ENCODE measurements at places on chromosomes 1 and 21. TPM values are rescaled to one million over a fixed set of nuclear protein-coding genes. Genes with fewer than 3 reads are reported as not detected.

- no peak for DNase-seq
These were observed 14.5 kb downstream of the AGPAT3 start for GRCh38 chr21:43879348-43880110.

DNA sequence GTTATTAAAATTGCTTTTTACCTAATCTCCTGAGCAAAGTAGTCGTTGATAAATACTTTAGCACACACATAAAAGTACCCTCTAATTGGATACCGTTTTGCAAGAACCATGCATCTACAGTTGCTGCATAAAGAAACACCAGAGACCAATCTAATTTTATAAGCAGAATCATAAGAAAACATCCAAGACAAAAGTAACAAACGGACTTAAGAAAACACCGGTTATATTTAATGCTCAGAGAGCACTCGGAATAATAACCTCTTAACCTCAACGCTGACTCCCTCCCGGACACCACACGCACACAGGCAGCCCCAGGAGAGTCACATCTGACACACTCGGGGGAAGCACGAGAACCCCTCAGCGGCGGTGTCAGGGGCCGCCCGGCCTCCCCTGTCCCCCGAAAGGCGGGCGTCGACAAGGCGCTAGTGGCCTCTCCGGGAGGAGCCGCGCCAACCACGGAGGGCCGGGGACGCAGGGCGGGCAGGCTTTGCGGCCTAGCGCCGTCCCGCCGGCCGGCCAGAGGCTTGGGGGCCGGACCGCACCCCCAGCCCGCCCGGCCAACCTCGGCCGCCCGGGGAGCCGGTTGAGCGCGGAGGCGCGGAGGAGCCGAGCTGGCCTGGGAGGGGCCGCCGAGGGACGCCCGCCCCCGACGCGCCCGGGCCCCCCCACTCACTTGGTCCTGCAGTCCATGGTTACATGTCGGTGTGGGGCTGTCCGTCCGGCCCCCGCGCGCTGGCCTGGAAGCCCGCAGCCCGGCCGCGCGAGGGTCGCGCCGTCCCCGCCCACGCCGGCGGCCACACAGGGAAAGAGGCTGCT lies 606 bp downstream of the DENND1B start:
- DNase-seq = peak; percentile 72

DNA sequence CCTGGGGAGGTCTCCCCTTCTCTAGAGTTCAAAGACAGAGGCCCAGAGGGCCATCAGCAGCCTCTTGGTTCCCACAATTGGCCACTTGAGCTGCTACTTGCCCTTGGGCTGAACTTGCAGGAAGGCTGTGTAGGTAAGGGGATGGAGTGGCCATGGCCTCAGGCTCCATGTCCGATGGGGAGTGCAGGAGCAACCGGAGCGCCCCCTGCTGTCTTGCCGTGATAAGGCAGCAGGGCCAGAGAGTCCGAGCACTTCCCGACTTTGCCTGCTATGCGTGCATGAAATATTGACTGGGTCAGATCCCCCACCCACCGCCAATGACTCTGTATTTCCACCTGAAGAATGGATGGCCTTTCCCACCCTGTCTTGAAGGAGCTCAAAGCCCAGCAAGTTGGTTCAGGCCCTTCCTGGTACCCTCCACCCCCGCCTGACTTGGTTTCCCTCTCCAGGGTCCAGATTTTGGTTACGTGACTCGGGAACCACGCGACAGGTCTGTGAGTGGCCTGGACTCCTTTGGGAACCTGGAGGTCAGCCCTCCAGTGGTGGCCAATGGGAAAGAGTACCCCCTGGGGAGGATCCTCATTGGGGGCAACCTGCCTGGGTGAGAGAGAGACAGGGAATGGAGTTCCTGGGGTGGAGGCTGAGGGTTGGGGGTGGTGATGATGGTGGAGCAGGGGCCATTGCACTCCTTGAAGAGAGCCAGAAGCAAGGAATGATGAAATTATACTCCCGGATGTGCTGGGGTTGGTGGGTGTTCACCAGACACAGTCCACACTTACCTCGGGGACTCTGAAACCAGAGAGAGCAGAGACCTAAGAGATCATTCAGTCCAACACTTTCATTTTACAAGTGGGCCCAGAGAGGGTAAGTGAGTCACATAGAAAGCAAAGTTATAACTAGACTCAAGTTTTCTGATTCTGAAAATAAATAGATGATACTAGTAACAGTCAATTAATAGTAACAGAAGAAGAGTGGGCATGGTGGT lies 25.6 kb downstream of the PADI3 start:
- DNase-seq = peak; percentile 54

DNA sequence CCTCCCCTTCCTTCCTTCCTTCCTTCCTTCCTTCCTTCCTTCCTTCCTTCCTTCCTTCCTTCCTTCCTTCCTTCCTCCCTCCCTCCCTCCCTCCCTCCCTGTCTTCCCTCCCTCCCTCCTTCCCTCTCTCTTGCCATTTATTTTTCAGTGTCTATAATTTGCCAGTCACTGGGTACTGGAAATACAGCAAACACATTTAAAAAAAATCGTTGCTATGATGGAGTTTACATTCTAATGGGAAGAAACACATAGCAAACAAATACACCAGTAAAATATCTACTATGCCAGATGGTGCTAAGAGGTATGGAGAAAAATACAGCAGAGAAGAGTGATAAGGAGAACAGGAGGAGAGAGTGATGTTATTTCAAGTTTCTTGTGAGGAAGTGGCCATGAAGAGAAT lies 309.5 kb downstream of the CTH start:
- no peak for DNase-seq

DNA sequence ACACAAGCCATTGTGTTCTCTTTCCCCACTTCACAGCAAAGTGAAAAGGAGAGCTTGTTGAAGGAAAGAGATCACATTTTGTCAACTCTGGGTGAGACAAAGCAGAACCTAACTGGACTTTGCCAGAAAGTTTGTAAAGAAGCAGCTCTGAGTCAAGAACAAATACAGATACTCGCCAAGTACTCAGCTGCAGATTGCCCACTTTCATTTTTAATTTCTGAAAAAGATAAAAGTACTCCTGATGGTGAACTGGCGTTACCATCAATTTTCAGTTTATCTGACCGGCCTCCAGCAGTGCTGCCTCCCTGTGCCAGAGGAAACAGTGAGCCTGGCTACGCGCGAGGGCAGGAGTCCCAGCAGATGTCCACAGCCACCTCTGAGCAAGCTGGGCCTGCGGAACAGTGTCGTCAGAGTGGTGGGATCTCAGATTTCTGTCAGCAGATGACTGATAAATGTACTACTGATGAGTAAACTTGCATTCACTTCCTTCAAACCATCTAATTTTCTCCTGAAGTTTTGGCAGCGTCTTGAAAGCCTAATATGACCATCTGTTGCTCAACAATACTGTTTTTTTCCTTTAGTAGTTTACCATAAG lies 43.7 kb downstream of the BACH1 start:
- DNase-seq = peak; percentile 84

- DNase-seq = no peak
These were observed 8.2 kb downstream of the THRAP3 start for GRCh38 chr1:36232212-36233095.

GRCh38 chr1:84771895-84772294 lies 81.6 kb upstream of the SSX2IP start:
- DNase-seq = no peak

DNA sequence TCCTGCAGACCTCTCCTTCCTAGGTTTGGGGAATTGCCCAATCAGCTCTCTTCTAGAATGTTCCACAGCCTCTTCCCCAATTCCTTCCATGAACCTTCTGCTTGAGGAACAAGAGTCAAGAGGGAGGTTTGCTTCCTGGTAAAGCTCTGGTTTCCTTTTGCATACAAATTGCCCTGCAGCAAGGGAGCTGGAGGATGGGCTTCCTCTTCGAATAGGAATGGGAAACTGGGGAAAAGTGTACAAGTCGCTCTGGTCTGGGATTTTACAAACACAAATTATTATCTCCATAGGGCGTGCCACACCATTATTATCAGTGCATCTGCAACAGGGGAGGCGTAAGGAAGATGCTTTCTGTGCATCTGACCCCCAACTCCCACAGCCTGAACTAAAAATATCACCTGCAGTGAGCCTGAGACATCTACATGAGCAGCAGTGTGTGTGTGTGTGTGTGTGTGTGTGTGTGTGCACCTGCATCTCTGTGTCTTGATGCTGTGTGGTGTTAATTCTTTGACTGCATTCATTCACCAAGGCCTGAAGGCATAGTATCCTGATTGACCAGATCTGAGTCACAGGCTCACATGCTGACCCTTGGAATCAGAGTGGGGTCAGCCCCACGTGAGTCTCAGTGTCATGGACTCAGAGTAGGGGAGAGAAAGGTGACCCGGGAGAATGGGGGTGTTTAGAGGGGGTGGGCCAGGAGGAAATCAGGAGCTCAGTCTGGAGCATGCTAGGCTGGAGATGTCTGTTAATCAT lies 272.9 kb downstream of the KAZN start:
- DNase-seq = no peak

DNA sequence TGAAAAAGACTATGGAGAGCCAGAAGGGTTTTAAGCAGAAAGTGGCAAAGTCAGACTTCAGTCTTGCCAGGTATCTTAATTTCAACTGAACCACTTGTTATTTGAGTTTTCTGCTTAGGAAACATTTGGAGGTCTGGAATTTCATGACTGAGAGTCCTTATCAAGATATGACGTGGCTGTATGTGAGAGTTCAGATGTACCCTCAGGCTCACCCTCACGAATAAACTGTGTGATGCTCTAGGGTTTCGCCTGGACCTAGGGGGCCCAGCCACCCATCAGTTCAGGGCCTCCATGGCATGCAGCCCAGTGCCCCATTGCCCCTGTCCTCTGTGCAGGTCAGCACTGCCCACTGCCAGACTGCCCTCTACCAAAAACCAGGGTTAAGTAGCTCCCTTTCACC lies 30.6 kb upstream of the TADA1 start:
- DNase-seq = no peak

DNA sequence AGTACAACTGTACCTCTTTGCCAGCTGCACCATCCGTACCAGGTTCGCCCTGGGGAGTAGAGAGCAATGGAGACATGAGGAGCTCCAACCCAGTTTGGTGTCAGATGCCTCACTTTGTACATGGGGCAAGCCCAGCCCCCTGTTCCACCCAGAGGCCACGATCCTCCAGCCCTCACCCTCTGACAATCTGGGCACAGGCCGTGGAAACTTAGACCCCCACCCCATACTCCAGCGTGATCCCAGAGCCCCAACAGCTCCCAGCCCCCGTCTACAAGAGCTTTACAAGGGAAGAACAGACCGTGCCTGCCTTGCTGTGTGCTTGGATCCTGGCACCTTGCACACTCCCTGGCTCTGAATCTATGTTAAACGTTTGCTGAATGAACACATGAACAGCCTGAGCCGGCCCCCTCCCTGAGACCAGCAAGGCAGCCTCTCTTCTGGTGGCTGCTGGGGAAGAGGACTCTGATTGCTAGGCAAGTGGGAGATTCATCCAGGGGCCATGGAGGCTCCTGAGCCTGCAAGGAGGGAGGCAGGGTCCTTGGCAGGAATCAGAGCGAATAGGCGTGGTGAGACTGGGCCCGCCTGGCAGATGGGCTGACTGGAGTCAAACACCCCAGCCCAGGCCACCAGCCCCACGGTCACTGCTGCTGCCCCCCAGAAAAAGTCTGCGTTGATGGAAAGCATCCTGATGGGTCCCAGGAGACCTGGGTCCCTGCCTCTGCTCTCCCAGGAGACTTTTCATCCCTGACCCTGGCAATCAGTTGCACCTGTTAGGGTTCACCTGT lies 12.5 kb upstream of the PEF1 start:
- no peak for DNase-seq

DNA sequence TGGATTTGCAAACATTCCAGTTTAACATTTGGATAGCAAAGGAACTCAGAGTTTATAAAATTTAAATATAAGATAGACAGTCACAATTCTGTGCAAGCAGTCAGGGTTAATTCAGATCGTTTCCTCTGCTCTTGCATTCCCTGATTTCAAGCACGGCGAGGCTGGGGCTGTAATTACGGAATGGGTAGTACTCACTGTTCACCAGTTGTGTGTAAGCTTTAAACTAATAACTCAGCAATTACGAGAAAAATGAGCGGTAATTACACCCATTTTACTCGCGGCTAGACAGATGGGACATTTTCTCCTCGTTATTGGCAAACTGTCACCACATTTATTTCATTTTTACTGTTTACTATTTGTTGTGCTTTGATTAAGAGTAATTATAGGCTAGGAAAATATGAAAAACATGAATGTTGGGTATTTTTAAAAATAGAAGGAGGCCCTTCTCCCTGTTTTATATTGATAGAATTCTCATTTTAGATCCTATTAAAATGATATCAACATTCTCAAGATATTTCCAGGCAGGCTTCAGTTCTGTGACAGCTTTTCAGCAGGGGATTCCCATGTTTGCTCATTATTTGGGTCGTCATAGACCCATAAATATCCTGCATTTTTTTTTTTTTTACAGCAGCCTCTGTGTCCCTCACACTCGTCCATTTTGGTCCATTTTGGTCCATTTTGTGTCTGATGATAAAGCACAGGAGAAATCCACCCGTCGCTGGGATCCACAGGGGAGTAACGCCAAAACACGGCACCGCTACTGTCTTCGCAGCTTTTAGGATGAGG lies 208.3 kb downstream of the DSCAM start:
- DNase-seq = no peak

CALML6 gene
- total RNA-seq = 0.27 TPM

EFNA3 gene
- 2.6 TPM for total RNA-seq

LIN28A gene
- total RNA-seq = not detected

TRIM63 gene
- 0.17 TPM for total RNA-seq

SPRR2G gene
- total RNA-seq = not detected

SPRR2B gene
- not detected for total RNA-seq

MPL gene
- total RNA-seq = not detected

TEX38 gene
- total RNA-seq = 0.21 TPM
